ENCODE measurements at places on chromosomes 1 and 21.

GRCh38 chr1:245863566-245864184, 643.4 kb downstream of the SMYD3 start:
- no peak for DNase-seq

- DNase-seq, result no peak
Measured at GRCh38 chr1:220711056-220711809, 21.1 kb downstream of the C1orf115 start.

- no peak for DNase-seq
Measured at GRCh38 chr1:209042413-209042812, 541.1 kb upstream of the CAMK1G start.

DNA sequence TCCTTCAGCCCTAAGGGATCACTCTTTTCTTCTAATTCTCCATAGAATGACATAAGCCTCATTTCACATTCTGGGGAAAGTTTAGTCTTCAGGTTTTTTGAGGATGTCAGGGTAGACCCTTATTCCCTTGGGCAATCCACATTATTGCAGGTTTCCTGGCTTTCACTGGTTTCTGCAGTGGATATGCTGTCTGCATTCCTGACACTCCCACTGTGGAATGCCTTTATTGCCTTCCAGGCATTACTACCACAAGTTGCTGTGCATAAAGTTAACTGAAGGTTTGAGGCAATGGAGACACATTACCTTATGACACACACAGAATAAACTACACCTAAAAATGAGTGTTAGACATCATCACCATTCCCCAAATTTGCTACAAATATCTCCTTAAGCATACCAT, 12.7 kb downstream of the FASLG start:
- no peak for DNase-seq

DNA sequence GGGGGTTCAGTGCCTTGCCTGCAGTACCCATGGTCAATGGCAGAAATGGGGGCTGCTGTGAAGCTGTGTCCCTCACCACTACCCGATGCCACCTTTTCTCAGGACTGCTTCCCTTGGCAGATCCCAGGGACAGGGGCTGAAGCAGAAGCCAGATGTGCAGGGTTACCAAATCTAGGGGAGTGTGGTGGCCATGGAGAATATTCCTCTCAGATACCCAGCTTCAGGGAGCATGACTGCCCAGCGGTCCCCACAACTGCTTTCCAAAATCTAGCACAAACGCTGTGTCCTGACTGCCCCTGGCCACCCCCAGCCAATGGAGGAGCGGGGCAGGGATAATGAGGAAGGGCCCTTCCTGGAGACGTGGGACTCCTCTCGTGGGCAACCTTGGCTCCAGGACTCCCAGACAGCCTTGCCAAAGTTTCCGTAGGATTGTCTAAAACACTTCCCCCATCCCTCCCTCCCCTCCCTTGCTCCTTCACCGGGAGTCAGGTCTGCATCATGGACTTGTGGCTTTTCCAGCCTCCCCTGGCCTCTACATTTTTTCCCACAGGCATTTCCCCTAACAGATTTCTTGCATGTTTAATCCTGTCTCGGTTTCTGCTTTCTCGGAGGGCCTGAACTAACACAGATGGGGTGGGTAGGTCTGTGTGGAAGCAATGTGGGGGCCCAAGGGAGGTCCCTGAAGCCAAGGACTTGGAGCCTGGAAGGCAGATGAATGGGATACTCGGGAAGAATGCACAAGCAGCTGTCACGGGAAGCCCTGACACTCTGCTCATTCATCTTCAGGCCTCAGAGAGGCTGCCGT, 80.5 kb downstream of the OMA1 start:
- DNase-seq, result no peak
